ENCODE measurements at places on chromosomes 1 and 21.

GRCh38 chr1:70277875-70278274 is 56.7 kb downstream of the SRSF11 start:
- no peak for DNase-seq

GRCh38 chr1:227548119-227548397 is 15.3 kb upstream of the ZNF678 start:
- DNase-seq = no peak

DNA sequence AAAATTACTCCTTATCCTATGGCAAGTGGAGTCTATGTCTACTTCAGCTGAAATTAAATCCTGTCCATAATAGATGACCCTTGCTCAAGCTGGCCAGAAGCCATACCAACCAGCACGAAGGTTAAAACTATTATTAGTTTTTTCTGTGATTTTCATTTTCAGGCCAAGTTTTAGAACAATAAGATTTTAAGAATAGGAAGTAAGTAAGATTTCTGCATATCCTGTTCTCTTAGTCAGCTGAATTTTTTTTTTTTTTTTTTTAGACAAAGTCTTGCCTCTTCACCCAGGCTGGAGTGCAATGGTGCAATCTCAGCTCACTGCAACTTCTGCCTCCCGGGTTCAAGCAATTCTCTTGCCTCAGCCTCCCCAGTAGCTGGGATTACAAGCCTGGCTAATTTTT is 6.1 kb upstream of the RBP7 start:
- no peak for DNase-seq

DNA sequence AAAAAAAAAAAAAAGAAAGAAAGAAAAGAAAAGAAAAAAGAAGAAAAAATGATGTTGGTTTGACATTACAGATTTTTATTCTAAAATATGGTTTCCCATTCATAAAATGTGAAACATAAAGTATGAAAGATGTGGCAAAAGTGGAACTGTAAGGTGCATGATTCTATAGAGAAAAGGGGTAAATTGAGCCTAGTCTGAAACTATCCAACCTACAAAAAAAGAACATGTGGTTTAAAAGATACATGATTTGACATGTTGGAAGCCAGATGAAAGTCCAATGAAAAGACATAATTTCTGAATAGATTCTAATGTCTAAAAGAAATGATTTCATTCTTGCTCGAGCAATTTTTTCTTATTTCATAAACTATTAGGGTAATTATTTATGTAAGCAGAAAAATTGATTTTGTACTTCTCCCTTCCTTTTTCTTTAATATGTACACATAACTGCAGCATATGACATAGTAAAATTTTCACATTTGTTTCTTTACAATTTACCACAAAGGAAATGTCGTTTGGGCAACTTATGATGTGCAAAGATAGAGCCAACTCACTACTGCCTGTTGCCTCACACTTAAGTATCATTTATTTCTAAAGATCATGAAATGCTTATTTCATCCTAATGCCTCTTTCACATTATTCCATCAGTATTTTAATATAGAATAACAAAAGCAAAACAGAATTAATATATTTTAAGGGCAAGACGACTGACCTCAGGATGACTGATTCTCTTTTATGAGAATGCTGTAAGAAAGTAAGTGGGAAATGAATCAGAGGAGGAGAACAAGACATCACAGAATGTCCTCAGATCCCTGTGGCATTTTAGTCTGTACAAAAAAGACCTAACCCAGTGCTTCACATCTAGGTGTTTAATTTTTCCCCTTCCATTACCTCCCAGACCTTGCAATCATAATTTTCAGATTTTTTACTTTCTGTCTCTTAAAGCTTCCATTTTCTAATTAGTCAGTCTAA is 165.8 kb upstream of the HMCN1 start:
- DNase-seq = no peak

DNA sequence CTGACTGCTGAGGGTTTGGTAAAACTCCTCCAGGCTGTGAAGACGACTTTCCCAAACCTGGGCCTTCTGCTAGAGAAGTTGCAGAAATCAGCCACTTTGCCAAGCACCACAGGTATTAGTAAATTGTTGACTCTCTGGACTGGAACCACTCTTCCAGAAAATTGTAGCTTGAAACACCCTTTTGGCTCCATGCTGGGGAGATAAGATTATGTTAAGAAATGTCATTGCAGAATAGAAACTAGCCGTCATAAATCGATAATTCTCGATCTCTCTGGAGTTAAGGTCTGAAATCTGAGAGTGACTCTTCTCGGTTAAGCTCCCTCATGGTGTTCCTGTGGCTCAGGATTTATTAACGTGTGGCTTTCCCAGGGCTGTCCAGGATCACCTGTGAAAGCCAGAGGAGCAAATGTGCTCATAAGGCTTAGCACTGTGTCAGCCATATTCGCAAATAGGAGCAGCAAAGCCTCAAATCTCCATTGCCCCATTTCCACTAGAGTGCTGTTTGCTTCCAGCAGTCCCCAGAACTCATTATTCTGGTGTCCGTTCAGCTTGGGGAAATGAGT is 54.6 kb downstream of the ZBTB40 start:
- DNase-seq = no peak

GRCh38 chr1:64756770-64757169 is 11.9 kb downstream of the RAVER2 start:
- DNase-seq = no peak

- DNase-seq = no peak
Observed at GRCh38 chr1:34713443-34713842, 41.4 kb upstream of the GJB5 start.

DNA sequence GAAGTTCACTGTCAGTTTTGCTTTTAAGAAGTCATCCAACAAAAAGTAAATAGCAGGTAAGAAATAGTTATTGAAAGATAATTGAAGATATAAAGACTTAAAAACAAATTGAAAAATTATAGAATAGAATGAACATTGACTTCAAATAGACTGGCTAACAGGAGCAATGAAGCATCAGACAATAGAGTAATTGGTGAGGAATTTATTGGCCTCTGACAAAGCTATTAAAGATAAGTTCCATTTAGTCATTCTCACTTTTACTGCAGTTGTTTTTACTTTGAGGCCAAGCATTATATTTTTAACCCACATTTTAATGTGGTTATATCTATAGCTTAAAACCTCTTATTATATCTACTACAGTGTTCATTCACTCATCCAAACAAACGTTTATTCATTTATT is 228.8 kb upstream of the ADGRL2 start:
- DNase-seq = no peak
